Transverse colon (tissue), 4 donors: ENCODE measurements at places on chromosomes 1 and 21. TPM values are rescaled to one million over a fixed set of nuclear protein-coding genes. Genes with fewer than 3 reads are reported as not detected.

The LCE2B gene
- total RNA-seq, result not detected

The SPRR1B gene
- total RNA-seq, result not detected

The CD101 gene
- total RNA-seq, result 24.3 TPM

The LCE1E gene
- not detected for total RNA-seq

The FYB2 gene
- total RNA-seq, result 5.1 TPM

The PDE9A gene
- total RNA-seq, result 65.7 TPM

The CHRNB2 gene
- not detected for total RNA-seq

The UMODL1 gene
- total RNA-seq, result 0.68 TPM

The PSMA5 gene
- 41.8 TPM for total RNA-seq

The JAM2 gene
- 4.4 TPM for total RNA-seq

The BRDT gene
- not detected for total RNA-seq

The LCE3D gene
- not detected for total RNA-seq

The CDC42 gene
- total RNA-seq, result 181 TPM

The CAPN8 gene
- 126 TPM for total RNA-seq

The ASB17 gene
- total RNA-seq, result not detected

The FTCD gene
- not detected for total RNA-seq

The C1orf87 gene
- not detected for total RNA-seq

The CD52 gene
- not detected for total RNA-seq

The SH2D5 gene
- not detected for total RNA-seq

The SV2A gene
- total RNA-seq, result 1.9 TPM

The CADM3 gene
- 6.5 TPM for total RNA-seq

The SMCP gene
- total RNA-seq, result not detected

The C1orf50 gene
- 9.4 TPM for total RNA-seq

The PRAMEF2 gene
- not detected for total RNA-seq
